AG04450 (cell line): ENCODE measurements at places on chromosomes 6 and 20. TPM values are rescaled to one million over a fixed set of nuclear protein-coding genes. Genes with fewer than 3 reads are reported as not detected.

DNA sequence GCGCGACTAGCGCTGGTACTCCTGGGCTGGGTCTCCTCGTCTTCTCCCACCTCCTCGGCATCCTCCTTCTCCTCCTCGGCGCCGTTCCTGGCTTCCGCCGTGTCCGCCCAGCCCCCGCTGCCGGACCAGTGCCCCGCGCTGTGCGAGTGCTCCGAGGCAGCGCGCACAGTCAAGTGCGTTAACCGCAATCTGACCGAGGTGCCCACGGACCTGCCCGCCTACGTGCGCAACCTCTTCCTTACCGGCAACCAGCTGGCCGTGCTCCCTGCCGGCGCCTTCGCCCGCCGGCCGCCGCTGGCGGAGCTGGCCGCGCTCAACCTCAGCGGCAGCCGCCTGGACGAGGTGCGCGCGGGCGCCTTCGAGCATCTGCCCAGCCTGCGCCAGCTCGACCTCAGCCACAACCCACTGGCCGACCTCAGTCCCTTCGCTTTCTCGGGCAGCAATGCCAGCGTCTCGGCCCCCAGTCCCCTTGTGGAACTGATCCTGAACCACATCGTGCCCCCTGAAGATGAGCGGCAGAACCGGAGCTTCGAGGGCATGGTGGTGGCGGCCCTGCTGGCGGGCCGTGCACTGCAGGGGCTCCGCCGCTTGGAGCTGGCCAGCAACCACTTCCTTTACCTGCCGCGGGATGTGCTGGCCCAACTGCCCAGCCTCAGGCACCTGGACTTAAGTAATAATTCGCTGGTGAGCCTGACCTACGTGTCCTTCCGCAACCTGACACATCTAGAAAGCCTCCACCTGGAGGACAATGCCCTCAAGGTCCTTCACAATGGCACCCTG is 1.6 kb downstream of the TPBG start:
- no peak for DNase-seq

DNA sequence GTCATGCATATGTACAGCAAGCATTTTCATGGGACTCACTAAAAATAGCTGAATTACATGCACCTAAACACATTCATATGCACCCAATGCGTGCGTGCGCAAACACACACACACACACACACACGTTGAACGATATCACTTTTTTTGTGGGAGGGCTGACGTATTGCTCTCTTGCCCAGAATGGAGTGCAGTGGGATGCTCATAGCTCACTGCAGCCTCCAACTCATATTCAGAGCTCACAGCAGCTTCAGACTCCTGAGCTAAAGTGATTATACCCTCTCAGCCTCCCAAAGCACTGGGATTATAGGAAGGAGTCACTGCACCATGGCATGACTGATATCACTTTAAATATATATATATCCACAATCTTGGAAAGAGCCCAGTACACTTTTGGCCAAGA is 620.4 kb upstream of the MANEA start:
- DNase-seq = no peak

PDYN gene
- polyA plus RNA-seq = not detected in 2 replicates

GRCh38 chr6:161536224-161536630 is 262.4 kb upstream of the AGPAT4 start:
- DNase-seq = no peak

- peak; percentile 21 for DNase-seq
Measured at GRCh38 chr6:24581084-24581669, 64.8 kb downstream of the KIAA0319 start.

DNA sequence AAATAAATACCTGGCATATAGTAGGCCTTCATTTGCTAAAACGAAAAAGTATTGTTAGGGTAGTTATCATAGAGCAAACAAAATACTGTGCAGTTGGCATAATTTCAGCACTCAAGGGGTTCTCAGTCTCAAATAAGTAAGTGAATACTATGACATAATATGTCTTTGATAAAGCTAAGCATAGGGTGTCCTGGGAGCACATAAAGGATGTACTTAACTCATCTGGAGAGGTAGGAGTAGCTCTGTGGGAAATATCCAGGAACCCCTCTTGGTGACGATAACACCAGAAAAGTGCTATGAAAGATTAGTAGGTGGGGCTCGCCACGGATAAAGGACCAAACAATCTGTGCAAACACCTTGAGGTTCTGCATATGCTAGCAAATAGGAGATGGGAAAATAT is 23.2 kb downstream of the VNN1 start:
- no peak for DNase-seq

PDE7B gene
- polyA plus RNA-seq = 17.4 and 17.5 TPM in 2 replicates

GRCh38 chr6:4567141-4567540 is 209.1 kb upstream of the CDYL start:
- no peak for DNase-seq

CD93 gene
- polyA plus RNA-seq = 0.02 TPM in 1 of 2 replicates, not detected in the other

GRCh38 chr6:168118935-168119334 is 39.9 kb upstream of the FRMD1 start:
- DNase-seq = no peak

- no peak for DNase-seq
Measured at GRCh38 chr20:62576815-62577489, 65.4 kb upstream of the SLCO4A1 start.

GRCh38 chr20:48807586-48808381 is 20.0 kb downstream of the PREX1 start:
- DNase-seq = no peak

TULP1 gene
- not detected in 2 replicates for polyA plus RNA-seq

DNA sequence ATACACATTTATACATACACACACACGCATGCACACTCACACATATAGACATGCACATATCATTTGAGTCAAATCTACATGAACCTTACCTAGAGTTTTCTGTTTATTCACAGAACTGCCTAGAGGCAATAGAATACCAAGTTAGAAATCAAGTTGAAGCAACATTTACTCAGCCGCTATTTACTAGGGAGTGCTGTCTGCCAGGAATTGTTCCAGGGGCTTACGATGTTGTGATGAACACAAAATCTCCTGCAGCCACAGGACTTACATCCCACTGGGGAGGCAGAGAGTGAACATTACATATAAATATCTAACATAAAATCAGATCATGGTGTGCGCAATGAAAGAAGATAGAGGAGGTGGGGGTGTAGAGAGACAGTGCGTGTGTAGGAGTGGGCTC is 80.4 kb downstream of the GCLC start:
- no peak for DNase-seq

DNA sequence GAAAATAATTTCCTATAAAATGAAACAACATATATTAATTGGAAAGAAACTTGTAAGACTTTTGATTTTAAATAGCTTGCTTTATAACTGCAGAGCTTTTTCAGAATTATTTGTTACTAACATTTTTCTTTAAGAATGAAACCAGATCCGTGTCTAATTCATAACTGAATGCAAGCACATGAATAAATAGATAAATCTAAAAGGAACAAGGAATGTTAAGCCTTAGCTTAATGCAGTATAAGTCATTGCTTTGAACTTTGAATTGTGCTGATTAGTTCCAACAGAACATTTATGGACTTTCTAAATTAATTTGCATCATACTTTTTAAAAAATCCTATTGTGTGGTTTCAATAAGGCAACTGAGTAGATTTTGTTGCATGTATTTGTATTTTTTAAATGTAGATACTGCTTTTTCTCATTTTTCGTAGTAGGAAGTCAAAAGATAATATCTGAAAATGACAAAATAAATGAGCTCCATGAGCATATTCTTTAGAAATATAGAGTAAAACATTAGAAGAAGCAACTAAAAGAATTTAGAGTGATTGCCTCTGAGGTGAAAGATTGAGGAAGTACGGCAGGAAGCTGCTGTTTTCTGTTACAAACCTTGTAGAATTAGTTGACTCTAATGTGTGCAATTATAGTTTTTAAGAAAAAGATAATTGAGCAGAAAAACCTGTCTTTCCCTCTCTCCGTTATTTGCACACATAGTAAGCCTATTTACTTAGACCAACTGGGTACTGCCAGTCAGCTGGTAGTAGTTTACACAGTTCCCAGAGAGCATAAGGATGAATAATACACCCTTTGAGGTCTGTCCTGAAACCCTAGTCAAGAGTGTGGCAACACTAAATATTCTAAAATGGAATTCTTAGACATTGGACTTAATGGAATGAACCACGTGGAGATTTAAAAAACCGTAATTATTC is 32.6 kb upstream of the SLC35D3 start:
- no peak for DNase-seq

GRCh38 chr6:156956286-156956685 is 179.1 kb downstream of the ARID1B start:
- DNase-seq = no peak

DNA sequence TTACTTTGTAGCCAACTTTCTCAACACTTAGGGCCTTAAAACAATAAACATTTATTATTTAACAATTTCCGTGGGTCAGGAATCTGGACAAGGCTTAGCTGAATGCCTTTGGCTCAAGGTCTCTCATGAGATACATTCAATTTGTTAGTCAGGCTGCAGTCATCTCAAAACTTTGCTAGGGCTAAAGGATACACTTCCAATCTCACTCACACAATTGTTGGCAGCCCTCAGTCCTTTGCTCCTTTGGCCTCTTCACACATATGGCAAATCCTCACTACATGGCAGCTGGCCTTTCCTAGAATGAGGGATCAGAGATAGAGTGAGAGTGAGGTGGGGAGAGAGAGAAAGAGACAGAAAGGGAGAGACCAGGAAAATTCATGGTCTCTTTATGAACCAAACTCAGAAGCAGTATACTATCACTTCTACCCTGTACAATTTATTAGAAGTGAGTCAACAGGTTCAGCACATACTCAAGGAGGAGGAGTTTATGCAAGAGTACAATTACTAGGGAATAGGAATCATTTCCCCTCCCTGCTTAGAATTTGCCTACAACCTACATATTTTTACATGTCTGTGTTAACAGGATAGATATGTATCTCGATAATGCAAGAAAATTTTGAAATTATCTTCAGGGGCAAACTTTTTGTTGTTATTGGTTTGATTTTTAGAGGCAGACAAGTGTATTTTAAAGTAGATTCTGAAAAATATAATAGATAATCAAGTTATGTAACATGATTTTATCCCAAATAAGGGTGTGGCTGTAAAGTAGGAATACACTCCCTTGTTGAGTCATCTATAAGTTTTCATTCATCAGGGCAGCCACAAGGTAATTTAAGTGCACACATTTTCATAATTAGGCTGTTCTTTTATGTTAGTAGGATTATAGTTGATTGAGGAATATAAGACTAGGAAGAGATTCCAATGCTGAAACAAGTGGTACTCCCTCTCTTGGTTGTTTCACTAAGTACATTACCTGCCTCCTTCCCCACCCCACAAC is 85.9 kb upstream of the HMGCLL1 start:
- DNase-seq = no peak

DNA sequence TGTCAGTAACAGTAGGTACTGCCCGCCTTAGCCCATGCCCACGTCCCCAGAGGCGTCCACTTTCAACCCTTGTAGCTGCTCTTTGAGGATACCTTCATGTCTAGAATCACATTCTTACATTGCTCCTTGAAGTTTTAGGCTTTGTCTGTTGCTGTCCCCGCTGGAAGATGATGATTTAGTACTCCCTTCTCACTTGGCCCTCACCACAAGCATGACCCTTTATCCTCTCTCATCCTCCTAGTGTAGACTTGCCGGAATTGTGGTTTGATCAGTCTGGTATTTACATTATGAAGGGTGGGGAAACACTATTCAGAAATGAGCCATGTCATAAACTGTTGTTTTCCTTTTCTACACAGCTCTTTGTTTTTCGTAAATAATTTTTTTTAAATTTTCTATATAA is 87.4 kb downstream of the ARID1B start:
- no peak for DNase-seq

HTR1E gene
- not detected in 2 replicates for polyA plus RNA-seq

AGPAT4 gene
- polyA plus RNA-seq = 7.8 and 10.0 TPM in 2 replicates

SAMD5 gene
- 1.9 and 3.1 TPM in 2 replicates for polyA plus RNA-seq

GRCh38 chr6:116797585-116797984 is 31.3 kb downstream of the GPRC6A start:
- no peak for DNase-seq

GRCh38 chr6:90402831-90403192 is 106.2 kb upstream of the BACH2 start:
- DNase-seq = no peak

THBS2 gene
- 90.8 and 95.8 TPM in 2 replicates for polyA plus RNA-seq

- no peak for DNase-seq
Measured at GRCh38 chr6:20919677-20920385, 385.6 kb downstream of the CDKAL1 start.

- no peak for DNase-seq
Measured at GRCh38 chr6:75114806-75115205, 91.0 kb downstream of the COL12A1 start.

DNA sequence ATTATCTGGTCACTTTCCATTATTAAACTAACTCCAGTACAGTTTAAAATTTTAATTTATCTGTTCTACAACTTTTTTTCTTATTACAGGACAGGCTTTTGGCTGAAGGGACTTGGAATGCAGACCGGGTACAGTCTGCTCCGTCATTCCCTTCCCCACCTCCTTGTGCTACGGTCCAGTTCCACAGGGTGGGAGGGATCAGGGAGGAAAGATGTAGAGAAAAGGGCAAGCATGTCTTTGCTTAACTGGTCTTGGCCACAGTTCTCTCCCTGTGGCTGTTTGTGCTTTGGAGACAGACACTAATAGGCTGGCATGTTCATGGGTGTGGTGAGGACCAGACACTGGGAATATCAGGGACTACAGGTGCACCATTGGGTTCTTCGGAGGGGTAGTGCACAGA is 12.1 kb upstream of the RGS17 start:
- DNase-seq = no peak

DNA sequence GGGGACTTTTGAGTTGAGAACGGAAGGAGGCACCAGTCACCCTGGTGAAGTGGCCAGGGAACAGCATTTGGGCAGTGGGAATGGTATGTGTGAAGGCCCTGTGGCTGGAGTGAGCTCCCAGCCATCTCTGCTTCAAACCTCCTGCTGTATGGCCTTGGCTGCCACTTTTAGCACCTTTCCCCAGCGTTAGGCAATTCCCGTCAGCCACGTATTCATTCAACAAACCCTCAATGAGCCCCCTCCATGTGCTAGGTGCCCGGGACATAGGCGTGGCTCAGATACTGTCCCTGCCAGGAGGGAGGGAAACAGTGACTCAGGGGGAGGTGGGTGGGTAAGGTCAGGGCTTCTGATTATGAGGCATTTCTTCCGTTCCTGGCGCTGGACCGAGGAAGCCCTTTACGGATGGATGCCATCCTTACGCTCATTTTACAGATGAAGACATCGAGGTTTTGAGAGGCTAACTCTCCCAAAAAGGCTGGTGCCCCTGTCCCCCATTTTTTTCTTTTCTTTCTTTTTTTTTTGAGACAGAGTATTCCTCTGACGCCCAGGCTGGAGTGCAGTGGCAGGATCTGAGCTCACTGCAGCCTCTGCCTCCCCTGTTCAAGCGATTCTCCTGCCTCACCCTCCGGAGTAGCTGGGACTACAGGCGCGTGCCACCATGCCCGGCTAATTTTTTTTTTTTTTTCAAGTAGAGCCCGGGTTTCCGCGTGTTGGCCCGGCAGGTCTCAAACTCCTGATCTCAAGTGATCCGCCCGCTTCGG is 37.5 kb downstream of the SRC start:
- DNase-seq = no peak
